ENCODE measurements at places on chromosomes 7 and 10.

- DNase-seq: no peak
Observed at GRCh38 chr10:13672548-13672947, 85.8 kb downstream of the PRPF18 start.

- DNase-seq: peak; percentile 73
Observed at GRCh38 chr10:95513941-95514392, 47.2 kb downstream of the SORBS1 start.

DNA sequence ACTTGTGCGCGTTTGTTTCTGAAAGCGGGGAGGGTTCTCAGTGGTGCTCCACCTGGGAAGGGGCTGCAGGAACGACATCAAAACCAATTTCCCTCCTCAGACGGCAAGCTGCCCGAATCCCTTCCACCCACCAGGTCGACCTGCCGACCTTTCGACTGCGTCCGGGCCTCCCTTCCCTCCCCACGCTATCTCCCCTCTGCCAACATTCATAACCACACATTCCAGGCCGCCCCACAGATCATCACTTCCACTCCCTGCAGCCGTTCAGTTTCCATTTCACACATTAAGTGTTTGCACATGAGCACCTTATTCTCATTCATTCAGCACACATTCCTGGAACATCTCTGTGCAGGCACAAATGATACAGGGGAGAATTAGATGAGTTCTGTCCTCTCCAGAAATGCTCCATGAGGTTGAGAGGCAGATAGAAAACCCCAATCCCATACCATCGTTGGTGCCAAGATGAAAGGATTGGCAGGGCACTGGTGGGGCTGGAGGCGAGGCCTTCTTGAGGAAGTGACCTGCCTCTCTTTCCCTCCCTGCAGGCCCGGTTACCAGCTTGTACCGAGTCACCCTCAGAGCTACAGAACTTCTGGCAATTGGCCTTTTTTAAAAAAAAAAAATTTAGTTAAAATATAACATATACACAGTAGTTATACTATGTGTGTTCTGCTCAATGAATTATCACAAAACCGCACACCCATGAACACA lies 70.0 kb downstream of the MINDY4 start:
- DNase-seq: no peak

GRCh38 chr10:123100030-123100762 lies 35.6 kb upstream of the HMX3 start:
- no peak for DNase-seq

DNA sequence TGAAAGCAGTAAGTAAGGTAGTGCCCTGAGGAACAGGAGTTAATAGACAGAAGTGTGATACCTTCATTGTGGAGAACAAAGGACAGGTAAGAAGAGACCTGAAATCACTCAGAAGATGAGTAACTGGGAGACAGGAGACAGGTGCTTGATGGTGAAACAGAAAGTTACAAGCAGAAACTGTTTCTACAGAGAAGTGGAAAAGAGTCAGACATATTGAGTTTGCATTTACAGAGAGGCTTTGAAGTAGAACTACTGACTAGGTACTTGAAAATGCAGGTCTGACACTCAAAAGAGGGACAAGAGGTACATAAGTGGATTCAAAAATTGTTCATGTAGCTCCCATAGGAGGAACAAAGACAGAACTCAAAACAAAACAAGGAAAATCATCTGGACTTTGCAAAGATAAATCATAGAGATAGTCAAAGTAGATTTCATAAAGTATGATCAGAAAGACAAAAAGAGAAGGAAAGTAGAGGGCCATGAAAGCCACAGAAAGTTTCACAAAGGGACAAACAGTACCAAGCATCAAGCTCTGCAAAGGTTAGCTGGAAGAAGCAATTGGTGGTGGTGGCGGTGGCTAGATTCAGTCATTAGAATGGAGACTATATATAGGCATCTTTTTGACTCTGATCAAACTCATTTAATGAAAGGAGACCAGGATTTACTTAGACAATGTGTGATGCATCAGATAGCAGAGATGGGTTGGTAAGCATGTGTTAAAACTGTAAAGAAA lies 198.4 kb downstream of the PCLO start:
- DNase-seq: no peak
